ENCODE measurements at places on chromosomes 12 and 14.
A peak's percentile ranks its signal among the peaks of the same experiment; 100 is the strongest.

DNA sequence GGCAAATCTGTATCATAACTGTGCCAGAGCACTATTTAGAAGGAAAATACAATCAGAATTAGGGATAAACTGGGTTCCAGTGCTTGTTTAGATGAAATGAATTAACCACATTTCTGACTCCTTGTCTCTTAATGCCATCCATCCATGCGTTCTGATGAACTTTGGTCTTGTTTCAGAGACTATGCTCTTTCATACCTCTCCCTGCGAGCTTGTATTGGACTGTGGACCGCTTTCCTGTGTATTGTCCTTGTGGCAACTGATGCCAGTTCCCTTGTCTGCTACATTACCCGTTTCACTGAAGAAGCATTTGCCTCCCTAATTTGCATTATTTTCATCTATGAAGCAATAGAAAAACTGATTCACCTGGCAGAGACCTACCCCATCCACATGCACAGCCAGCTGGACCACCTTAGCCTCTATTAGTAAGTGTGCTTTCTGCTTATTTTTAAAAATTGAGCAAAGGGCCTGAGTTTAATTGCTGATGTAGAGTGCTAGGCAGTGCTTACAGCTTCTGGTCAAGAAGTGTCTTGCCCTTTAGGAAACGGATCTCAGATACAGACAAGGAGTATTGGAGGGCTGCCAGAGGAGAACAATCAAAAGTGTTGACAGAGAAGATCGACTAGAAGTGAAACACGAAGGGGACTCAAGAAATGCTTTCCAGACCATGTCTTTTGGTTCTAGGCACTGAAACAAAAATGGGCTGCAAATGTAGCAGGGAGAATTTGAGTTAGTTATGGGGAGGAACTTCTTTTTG lies 46.7 kb downstream of the SLC4A8 start:
- no peak for DNase-seq

DNA sequence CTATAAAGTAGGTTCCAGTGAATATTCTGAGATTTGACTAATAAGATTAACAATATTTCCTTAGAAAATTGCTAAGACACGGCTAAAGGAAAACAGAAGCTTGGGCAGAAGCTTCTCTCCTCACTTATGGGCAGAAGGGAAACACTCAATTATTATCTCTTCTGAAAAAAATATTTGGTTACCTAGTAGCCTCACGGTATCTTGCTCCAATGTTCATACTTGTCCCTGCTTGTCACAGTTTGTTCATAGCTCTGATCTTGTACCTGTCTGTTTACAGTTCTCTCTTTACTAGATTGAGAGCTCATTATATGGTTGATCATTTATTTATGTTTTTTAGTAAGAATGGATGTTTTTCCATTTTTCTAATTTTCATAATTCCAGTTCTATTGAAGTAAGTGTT lies 458.0 kb upstream of the ATP2B1 start:
- DNase-seq = no peak

DNA sequence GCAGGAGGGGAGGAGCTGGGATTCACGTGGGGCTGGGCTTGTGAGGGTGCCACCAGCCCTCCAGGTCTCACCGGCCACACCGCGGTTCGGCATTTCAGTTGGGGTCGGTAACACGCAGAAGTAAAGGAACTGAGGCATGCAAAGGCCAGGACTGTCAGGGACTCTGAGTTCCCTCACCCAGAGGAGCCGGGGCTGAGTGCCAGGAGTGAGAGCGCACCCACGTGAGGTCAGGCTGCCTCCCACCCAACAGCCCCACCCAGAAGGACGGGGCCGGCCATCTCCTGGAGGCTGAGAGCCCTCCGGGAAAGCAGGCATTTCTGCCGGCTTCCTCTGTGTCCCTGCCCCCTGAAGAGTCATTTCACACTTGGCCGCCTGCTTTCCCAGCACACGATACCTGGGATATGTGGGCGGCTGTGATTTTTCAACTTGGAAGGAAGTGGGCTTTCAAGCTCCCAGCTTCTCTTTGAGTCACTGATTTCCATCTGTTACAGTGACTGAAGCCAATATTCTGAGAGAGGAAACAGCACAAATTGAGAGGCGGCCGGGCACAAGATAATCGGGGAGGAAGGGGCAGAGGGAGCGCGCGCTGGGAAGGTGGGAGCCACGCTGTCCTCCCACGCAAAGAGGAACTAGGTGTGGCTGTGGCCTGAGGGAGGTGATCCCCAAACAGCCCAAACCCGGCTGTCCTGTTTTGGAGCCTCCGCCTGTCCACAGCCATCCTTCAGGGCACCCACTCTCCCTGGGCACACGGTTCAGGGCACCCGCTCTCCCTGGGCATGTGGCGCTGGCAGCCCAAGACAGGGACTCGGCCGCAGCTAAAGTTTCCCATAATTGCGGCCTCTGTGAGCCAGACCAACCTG lies 19.0 kb downstream of the GALNT9 start:
- no peak for DNase-seq

GRCh38 chr12:6817662-6818157 lies 3.9 kb upstream of the GPR162 start:
- no peak for DNase-seq

DNA sequence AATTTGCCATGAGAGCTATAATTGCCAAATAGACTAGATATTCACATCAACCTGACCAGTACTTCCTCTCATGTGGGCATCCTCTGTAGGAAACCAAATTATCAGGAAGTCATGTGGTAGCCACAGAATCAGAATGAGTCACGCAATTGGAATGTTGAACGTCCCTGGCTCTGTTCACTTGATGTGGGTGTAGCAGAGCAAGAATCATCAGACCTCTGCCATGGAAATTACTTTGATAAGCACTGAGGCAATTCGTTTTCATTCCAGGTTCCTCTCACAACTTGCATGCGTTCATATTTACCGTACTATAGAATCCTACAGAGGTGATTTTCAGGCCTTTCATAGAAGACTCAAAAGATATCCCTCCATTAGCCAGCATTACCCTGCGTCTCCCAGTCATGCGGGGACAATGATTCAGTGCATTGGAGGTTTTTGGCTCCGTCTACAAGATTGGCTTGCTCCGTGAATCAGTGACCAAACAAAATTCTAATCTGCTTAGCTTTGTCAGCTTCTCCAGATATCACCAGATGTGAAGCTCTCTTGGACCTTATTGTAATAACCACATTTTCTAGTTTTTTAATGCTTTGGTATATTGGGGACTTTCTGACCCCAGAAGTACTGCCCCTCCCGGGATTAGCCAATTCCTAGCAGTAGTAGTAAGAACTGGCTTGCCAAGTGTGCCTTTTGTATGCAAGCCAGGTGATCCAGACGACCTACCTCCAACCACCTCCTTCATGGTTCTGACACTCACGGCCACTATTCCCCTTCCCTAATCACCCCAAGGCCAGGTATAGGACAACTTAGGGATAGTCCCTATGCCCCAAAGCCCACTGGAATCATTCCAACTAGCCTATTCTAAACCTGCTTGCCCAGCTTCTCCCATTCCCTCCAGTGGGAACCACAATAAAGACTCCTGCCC lies 133.4 kb downstream of the KICS2 start:
- no peak for DNase-seq

GRCh38 chr14:55794655-55795595 lies 214.9 kb downstream of the KTN1 start:
- no peak for DNase-seq

DNA sequence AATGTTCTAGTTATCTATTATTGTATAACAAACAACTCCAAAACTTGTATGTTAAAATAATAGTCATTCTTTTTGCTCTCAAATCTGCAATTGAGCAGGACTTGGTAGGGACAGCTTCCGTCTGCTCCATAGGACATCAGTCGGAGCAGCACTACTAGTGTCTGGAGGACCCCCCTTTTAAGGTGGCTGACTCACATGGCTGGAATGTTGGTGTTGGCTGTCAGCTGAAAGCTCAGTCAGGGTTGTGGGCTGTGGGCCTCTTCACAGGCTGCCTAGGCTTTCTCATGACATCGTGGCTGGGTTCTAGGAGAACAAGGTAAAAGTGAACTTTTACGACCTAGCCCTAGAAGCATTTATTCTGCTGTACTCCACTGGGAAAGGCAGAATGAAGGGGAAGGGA lies 160.6 kb downstream of the ANO4 start:
- no peak for DNase-seq

DNA sequence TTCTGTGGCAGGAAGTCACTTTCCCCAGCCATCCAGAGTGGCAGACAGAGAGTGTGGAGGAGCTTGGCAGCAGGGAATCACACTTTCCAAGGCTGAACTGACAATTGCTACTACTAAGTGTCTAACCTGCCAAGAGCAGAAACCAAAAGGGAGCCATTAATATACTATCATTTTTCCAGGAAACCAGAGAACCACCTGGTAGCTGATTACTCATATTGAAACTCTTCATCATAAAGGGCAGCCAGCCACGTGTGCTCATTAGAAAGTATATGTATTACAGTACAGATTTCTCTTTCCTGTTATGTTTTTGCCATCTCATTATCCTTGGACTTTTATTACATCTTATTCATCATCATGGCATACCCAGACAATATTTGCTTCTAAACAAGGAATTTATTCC lies 374.9 kb downstream of the GXYLT1 start:
- no peak for DNase-seq

- peak; percentile 74 for DNase-seq
These were observed 491 bp downstream of the WDR20 start for GRCh38 chr14:102140027-102140749.

DNA sequence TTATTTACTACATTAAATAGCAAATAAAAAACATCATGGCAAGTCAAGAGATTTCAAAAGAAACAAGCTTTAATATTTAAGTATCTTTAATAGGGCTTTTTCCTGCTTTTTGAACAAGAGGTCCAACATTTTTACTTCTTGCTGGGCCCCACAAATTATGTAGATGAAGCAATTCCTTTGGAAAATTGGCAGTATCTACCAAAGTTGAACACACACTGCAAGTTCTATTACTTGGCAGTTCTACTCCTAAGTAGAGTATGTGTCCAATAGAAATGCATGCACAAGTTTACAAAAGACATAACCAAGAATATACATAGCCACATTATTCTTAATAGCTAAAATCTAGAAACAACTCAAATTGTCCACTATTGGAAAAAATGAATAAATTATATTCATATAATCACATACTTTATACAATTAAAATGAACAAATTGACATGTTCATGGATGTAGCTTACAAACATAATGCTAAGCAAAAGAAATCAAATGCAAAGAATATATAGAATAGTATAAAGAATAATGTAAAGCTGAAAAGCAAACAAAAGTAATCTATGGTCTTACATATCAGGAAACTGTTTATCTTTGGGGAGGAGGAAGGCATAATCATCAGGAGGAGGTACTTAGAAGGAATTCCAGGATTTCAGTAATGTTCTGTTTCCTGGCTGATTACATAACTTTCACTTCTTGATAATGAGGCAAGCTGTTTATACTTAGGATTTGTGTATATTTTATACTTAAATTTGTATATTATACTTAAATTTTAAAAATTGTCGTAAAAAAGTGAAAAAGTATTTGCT lies 6.5 kb upstream of the TMBIM4 start:
- DNase-seq = no peak

- DNase-seq = no peak
These were observed 128.6 kb downstream of the CRACR2A start for GRCh38 chr12:3624273-3624672.

DNA sequence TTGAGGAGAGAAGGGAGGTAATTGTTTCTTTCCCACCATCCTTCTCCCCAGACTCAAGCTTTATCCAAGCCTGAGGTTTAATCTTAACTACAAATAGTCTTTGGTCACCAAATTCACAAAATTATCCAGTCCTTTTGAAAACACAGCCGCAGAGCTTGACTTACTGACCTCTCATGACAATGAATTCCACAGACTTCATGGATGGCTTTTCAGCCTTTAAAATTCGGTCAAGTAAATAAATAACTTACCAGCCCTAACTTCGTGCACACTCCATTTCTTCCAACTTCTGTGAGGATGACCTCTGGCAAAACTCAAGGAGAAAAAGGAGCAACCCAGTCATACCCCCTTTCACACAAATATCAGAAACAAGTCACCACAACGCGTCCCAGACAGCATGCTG lies 137.0 kb upstream of the CDKN3 start:
- no peak for DNase-seq

- DNase-seq = no peak
These were observed 42.7 kb downstream of the ATF7IP start for GRCh38 chr12:14408208-14408607.

GRCh38 chr12:71954083-71954778 lies 15.6 kb downstream of the TPH2 start:
- no peak for DNase-seq

DNA sequence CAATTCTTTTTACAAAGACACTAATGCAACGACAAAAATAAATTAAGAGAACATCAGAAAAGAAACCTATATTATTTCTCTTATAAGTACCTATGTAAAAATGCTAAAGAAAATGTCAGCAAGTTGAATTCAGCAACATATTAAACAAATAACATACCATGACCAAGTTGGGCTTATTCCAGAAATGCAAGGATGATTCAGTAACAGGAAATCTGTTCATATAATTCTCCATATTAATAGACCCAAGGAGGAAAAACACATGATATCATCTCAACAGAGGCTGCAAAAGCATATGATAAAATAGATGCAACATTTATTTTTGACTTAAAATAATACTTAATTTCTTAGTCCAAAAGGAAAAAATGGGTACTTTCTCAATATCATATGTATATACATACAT lies 25.1 kb upstream of the GPHB5 start:
- DNase-seq = no peak

DNA sequence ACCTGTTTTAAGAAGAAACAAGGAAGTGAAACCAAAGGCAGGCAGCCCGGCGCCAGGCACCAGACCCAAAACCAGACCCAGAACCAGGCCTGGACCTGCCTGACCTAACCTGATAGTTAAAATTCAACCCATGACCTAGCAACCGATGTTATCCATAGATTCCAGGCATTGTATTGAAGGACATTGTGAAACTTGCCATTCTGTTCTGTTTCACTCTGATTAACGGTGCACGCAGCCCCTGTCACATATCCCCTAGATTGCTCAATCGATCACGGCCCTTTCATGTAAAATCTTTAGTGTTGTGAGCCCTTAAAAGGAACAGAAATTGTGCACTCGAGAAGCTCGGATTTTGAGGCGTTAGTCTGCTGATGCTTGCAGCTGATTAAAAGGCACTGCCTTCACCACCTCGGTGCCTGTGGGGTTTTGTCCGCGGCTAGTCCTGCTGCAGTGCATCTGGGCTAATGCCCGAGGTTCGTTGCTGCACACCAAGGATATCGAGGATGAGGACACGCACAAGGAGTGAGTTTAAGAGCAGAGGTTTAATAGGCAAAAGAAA lies 262.5 kb upstream of the TMEM132C start:
- no peak for DNase-seq

DNA sequence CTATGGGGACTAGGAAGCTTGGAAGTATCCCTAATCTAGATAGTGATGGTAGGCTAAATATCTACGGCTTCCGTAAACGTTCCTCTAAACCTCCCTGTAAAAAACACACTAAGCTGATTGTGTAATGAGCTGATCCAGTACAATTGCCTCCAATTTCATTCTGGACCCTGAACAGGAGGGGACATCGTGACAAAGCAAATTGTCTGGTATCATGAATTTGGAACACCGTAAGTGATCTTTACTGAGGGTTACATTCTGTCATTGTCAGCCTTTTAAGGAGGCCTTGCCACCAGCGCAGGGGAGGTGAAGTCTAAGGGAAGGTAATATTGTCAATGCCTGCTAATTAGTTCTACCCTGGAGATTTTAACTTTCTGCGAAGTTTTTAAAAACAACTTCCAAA lies 487 bp upstream of the MGST1 start:
- DNase-seq = no peak

Data from coronary artery (tissue), 2 donors.